Activated T-helper 1 cell treated with anti-CD3 and anti-CD28 coated beads, Interleukin-2, amount 50 U/mL, for 16 hours (primary cell): ENCODE measurements at places on chromosomes 6 and 20.

GRCh38 chr20:48763216-48763914 is 64.4 kb downstream of the PREX1 start:
- no peak for DNase-seq

DNA sequence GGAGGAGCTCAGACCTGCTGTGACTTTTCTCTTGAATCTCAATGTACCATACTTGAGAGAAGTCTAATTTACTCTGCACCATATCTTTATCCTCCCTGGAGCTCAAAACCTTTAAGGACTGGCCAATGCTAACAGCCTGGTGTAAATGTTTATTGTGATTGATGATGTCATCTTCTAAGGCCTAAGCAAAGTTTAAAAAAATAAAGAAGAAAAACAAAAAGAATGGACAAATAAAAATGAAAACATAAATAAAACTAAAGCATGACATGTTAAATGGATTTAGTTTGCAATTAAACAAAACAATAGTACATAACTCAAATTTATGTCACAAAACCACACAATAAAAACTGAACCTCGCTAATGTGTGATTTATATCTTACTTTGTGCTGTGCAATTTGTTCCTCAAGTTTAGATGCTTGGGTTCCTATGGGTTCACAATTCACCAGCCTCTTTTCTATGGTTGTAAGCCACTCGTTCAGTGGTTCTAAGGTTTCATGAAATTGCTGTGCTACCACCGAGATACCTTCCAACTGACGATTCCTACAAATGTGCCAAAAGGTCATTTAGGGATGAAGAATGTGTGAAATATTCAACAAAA is 113.0 kb downstream of the DST start:
- no peak for DNase-seq

GRCh38 chr20:42635699-42636411 is 553.9 kb downstream of the PTPRT start:
- DNase-seq, result no peak

- DNase-seq, result no peak
Measured at GRCh38 chr6:75023634-75024033, 182.2 kb downstream of the COL12A1 start.

- no peak for DNase-seq
Measured at GRCh38 chr6:39193201-39193791, 36.0 kb downstream of the KCNK5 start.

GRCh38 chr6:162625846-162626540 is 101.6 kb downstream of the PRKN start:
- DNase-seq, result no peak
